ENCODE measurements at places on chromosomes 6 and 20.

GRCh38 chr6:34145161-34146020 is 496 bp downstream of the GRM4 start:
- no peak for DNase-seq

DNA sequence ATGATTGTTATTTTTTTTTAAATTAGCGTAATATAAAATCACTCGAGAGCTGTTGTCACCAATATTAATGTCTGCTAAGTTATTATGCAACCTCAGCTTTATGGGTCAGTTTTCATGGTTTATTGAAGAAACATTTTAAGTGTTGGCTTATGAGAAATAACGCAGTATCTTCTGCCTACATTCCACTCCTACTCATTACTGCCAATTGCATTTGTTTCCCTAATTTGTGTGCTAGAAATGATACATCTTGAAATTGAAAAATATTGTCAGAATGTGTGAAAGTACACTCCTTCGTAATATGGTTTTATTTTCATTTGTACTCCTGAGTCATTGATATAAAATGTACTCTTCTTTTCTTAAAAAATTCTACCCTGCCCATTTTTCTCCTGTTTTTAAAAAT is 333.3 kb upstream of the HSF2 start:
- no peak for DNase-seq

- DNase-seq, result no peak
Observed at GRCh38 chr20:4666001-4666479, 55.7 kb upstream of the PRND start.

GRCh38 chr6:4647414-4648365 is 128.5 kb upstream of the CDYL start:
- DNase-seq, result no peak

- no peak for DNase-seq
Observed at GRCh38 chr20:12353842-12354241, 436.1 kb downstream of the BTBD3 start.

DNA sequence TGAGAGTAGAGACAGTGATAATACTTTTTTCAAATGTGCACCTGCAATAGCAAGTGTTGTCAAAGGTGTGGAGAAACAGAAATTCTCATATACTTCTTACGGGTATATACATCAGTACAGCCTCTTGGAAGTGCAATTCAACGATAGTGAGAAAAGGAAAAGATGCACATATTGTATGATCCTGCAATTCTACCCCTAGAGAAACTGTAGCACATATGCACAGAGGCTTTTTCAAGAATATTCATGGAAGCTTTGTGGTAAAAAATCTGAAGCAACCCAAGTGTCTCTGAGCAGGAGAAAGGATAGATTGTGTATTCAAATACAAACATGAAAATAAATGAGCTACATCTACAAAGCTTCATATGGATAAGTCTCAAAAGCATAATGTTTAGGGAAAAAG is 94.7 kb upstream of the PREP start:
- DNase-seq, result no peak

GRCh38 chr6:143536866-143537691 is 25.6 kb upstream of the FUCA2 start:
- no peak for DNase-seq

GRCh38 chr20:23285536-23285935 is 65.1 kb upstream of the NXT1 start:
- DNase-seq, result no peak

DNA sequence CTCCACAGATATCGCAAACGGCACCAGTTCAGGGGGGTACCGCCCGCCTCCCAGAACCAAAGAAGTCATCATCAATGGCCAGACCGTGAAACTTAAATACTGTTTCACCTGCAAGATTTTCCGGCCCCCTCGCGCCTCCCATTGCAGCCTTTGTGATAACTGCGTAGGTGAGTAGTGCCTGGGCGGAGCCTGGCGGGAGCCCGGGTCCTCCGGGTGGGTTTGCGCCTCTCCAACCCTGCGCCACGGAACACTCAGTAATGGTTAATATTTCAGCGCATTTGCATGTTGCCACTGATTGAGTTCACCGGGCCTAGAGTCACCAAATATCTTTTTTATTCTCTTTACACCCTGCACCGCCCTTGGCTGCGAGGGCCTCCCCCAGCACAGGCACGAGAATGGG is 212.0 kb downstream of the ZDHHC14 start:
- no peak for DNase-seq

- DNase-seq, result no peak
Observed at GRCh38 chr6:44386364-44386928, 1.1 kb upstream of the CDC5L start.

DNA sequence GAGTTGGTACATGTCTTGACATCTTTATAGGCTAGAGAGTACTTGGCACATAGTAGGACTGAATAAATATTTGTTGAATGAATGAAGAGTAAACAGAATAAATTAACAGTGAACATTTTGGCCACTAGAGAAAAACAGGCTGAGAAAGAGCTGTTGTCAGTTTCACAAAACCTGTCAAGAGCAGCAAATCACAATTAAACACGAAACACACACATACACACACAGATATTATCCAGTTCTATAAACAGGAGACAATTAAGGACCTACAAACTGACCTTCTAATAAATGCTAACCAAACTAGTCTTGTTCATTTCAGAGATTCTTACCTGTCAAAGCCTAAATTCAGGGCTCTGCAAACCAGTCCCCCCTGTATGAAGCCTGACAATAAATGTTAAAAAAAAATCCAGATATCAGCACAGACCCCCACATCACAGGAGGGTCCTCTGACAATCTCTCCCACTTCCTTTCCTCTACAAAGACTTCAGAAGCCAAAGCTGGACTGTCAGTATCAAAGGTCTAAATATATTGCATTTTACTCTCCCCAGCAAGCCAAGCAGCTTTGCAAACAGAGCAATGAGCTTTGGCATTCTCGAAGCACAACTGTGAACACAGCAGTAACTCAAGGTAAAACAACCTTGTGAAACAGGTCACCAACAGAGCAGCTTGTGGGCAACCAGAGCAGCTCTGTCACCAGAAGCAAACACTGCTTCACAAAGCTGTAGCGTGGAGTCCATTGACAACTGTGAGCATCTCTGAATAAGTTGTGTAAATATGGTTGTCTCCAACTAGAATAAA is 229.9 kb downstream of the TBXT start:
- no peak for DNase-seq

DNA sequence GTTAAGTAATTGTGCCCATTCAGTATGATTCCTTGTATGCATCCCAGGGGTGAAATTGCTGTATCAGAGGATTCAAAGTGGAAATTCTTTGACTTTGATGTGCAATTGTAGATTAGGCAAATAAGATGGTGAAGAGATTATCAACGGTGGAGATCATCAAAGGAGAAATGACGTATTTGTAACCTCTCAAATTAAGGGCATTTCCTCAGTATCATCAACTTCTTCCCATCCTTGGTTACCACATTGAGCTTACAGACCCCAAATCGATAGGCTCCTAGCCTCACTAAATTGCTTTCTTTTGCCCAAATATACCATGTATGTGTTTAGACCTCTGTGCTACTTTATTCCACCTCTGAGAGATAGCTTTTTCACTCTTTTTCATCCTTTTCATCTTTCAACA is 213.1 kb upstream of the ZFP64 start:
- DNase-seq, result no peak

- DNase-seq, result no peak
Observed at GRCh38 chr20:25006431-25007167, 14.0 kb upstream of the APMAP start.

DNA sequence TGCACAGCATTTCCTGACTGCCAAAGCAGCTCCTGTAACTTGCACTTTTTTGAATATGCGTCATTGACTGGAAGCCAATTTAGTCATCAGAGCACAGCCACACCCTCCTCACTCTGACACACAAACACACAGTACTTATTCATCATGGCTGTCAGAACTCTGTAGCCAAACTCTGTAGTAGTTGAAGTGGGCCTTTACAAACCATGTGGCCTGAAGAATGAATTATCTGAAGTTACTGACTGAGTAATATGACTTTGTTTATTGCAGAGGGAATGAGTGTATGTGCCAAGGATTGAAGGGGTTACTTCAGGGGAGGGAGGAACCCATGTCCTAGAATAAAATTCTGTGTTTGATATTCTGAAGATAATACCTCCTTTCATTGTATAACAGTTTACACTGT is 102.7 kb downstream of the FIG4 start:
- DNase-seq, result no peak

- no peak for DNase-seq
Observed at GRCh38 chr6:141809901-141810300, 322.8 kb upstream of the GJE1 start.

GRCh38 chr6:98272060-98272459 is 562.3 kb upstream of the POU3F2 start:
- no peak for DNase-seq

DNA sequence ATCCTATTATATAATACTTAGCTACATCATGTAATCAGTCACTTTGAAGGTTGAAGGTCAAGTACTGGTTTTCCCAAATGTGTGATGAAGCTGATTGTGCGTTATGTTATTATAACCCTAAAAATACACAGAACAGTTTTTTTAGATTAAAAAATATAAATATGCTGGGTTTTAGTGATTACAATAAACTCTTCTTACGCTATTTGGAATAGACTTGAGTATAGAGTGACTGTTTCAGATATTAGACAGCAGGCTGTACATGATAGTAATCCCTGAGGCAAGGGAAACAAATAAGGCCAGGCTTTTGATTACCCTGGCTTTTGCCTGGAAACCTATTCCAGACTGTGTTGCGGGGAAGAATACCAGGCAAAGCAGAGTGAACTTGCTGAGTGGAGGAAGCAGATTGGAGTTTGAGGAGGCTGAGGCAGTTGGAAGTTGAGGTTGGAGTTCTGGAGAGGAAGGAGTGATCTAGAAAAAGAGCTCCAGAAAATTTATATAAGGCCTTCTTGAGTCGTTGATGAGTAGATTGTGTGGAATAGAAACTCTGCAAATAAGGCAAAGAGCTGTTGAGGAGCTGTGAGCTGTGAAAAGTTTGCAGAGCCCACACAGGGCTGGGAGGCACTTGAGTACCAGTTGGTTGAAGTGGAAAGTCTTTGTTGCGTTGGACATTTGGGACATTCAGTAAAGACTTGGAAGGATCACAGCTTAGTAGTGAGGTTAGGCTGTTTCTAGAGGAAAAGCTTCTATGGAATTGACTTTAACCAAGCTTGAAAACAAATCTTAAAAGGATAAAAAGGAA is 26.4 kb downstream of the MAP3K4 start:
- DNase-seq, result no peak

DNA sequence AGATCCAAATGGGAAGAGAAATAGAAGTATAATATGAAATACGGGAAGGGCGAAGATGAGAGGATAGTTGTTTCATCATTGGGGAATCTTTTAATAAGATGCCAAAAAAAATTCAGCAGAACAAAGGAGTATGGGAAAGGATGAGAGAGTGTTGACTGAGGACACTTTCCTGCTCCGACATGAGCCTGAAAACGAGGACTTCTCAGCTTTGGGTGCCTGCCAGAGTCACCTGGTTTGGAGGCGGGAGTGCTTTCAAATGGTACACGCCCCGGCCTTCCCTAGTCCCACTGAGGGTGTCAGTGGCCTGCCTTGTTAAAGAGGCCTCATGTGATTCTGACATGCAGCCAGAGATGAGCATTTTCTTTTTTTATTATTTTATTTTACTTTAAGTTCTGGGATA is 250.9 kb downstream of the ANKRD60 start:
- DNase-seq, result no peak

DNA sequence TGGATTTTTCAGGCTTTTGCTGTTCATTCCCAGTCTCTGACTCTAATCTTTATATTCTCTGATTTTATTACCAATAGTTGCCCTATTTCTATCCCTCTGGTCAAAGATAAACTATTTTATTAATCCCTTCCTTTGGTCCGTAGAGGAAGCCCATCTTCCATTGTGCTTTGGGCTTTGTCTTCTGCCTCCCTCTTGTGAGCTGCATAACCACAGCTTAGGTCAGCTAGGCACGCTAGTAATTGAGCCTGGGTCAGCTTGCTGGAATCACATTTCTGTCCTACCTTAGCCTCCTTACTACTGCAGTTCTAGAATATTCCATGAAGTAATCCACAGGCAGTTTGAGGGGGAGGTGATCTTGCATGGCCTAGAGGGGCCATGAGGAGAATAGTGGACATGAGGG is 49.4 kb downstream of the TRMT11 start:
- DNase-seq, result no peak

DNA sequence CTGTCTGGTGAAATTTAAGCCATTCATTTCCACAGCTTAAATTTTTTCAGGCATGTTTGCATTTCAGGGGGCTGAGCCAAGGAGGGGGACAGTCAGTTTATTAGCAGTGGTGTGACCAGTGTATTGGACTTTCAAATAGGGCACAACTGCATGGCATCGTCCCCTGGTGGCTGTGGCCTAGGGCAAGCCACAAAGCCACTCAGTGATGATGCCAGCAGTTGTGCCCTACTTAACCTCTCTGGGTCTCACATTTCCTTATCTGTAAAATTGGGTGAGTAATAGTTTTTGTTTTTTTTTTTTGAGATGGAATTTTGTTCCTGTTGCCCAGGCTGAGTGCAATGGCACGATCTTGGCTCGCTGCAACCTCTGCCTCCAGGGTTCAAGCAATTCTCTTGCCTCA is 48.0 kb downstream of the CDC5L start:
- DNase-seq, result no peak

DNA sequence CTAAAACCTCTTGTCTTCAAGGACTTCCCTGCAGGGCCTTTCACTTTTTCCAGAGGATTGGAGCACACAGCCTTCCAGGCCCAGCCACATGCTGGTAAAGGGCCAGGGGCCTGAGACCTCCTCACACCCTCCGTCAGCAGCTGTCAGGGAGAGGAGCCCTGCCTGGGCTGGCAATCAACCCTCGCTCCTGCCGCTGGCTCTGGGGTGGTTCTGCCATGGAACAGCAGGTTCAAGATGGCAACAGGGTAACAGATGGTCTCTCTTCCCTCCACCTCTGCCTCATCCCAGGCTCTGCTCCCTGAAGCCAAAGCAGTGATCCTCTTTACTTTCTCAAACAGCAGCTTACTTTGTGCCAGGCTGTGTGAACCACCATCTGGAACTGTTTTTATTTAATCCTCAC is 23.8 kb downstream of the PCNA start:
- no peak for DNase-seq

GRCh38 chr6:150723857-150724256 is 124.2 kb downstream of the PLEKHG1 start:
- no peak for DNase-seq

GRCh38 chr6:7161845-7162244 is 54.1 kb downstream of the RREB1 start:
- DNase-seq, result no peak
